ENCODE measurements at places on chromosomes 7 and 10.

DNA sequence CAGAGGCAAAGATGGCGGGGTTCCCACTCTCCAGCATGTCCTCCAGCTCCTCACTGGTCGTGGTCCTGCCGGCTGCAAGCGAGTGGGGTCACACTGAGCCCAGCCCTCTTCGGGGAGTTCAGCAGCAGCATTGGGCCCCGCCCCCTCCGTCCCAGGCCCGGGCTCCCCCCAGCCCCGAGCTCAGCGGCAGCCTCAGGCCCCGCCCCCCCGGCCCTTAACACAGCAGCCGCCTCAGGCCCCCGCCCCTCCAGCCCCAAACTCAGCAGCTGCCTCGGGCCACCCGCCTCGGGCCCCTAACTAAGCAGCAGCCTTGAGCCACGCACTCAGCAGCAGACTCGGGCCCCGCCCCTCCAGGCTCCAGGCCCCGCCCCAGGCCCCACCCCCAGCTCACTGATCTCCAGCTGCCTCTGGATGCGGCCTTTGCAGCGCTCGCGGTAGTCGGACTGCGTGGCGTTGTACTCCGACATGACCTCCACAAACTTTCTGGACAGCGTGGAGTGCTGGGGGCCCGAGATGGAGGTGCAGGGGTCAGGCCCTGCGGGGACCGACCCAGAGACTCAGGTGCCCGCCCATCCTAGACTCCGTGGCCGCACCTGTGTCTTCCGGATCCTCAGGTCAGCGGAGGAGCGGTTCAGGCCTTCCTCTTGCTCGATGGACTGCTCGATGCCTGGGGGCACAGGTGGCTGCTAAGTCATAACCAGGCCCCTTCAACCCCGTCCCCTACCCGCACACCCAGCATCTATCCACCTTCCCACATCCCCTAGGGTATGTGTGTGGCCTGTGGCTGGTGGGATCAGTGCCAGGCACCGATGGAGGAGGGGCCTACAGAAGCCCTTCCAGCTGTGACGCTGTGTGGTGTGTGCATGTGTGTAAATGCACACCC is 15.5 kb downstream of the STX1A start:
- DNase-seq, result peak; percentile 65

DNA sequence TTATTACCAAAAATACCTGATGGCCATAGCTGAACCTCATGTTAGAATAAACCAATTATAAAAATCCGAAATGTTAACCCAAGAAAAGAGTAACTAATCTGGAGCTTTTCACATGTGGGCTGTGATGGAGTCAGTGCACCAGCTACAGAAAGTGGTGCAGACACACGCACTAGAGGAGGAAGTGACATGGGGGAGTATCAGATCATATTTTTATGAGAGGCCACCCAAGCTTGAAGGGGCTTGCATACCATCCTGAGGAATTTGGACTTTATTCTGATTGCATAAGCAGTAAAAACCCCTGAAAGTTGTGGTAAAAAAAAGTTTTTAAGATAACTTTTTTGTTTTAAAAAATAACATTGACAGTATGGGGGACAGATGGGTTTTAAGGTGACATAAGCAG is 1148.5 kb upstream of the CELF2 start:
- DNase-seq, result no peak

DNA sequence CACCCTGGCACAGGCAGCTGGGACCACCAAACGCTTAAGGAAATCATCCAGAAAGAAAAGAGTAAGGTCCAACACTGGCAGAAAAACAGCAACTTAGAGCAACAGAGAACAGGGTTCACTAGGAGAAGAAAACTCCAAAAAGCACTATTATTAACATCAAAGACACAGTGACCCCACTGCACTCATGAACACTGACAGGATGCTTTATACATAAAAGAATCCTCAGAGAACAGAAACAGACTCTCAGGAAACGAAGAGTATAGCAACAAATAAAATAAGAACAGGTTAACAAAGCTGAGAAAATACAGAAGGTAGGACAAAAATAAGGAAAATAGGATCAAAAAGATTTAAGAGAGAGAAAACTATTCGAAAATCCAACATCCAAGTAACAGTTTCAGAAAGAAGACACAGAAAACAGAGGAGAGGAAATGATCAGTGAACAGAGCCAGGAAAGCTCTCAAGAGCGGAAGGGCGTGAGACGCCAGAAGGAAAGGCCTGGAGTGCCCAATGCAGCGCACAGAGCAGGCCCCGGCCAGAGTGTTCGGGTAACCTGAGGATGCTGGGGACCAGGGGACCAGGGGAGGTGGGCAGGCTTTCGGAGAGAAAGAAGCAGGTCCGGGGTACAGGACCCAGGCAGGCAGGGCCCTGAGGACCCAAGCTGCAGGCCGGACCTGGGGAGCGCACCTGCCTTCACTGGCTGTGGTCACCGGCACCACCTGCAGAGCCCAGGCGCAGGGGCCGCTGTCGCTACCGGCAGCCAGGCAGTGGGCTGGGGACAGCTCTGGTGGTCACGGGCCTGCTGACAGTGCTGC is 258.2 kb downstream of the MAD1L1 start:
- DNase-seq, result no peak

GRCh38 chr10:14572811-14573210 is 201.9 kb downstream of the FAM107B start:
- DNase-seq, result peak; percentile 68

- no peak for DNase-seq
Measured at GRCh38 chr7:703049-703448, 23.4 kb upstream of the DNAAF5 start.

DNA sequence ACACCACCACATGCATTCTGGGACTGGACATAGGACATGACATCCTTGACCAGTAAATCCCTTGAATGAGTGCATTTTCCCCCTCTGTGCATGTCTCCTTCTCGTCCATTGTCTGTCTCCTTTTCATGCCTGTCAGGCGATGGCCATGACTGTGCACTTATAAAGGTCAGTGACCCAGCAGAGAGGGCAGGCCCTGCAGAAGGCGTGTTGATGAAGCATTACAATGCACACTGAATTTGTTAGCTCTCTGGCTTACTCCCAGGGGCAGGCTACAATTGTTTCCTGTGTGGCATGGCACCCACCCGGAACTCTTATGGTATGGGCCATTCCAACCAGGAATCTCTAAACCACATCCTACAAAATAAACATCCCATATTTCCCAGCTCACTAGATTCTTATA is 71.1 kb downstream of the SAMD9 start:
- DNase-seq, result no peak

DNA sequence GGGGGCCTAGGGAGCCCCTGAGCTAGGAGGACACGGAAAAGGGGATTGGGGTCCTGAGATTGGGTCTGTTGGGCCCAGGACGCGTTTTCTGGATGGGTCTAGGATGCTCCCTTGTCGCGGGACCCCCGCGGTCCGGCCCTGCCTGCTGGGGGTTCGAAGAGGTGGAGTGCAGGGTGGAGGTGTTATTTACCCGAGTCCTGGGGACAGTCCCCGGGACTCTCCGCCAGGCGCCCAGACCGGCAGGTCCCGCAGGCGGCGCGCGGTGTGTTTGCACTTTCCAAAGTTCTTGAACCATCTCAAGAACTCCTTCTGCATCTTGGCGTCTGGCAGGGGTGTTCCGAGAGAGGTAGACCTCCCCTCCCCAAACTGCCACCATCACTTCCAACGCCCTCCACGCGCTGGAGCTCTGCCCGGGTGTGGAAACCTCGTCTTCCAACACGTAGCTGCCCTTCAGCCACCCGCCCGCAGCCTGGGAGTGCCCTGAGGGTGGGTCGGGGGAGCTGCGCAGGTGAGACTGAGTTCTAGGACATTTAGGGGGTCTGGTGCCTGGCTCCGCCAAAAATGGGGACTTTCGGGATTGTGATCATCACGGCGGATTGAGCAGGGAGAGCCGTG is 569 bp downstream of the CAV1 start:
- no peak for DNase-seq

DNA sequence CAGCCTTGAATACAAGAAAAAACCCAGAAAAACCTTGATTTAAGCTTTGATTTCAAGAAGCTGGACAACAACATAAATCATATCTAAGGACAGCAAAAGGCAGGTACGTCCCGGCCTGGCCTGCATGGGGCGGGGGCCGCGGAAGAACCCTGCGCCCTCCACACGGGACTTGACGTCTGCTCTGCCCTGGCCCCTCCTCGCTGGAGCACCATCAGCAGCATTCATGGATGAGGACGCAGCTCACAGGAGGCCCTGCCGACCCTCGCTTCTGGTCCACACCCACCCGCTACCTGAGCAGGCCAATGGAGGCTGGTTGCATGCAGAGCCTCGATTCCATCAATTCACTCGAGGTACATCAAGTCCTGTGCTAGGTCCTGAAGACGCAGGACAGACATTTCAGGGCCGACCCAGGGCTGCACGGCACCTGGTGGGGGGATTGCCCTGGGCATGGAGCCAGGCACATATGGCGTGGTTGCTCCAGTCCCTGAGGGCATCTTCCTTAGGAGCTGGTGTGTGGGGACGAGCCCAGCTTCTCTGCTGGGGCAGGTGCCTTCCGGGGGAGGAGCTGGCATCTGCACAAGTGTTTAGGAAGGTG is 63.1 kb upstream of the NKX6-2 start:
- DNase-seq, result no peak

DNA sequence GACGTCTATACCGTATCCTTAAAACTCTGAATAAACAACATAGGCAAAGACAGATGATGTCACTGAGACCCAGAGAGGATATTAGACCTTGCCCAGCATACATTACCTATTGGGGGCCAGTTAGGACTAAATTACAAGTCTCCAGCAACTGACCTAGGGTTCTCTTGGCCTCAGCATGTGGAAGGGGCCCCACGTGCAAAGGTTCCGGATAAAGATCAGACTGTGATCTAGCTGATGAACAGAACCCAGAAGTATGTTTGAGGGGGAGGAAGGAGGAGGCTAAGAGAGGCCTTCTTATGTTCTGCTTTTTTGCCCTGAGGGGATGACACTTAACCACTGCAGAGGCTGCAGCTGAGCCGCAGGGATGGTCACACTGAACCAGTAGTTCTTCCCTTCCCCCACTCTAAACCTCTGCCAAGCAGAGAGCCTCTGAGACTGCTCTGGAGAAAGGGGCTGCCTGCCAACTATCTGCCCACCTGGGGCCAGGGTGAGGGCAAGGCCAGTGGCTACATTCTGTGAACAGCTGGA is 24.0 kb upstream of the KMT2C start:
- DNase-seq, result peak; percentile 74

GRCh38 chr7:41943094-41943577 is 240.2 kb upstream of the INHBA start:
- peak; percentile 55 for DNase-seq

Data from inflammatory macrophage treated with lipopolysaccharide for 1 hour (primary cell).